ENCODE measurements at places on chromosomes 4 and X.

GRCh38 chr4:108714880-108715279, 48.0 kb downstream of the ETNPPL start:
- no peak for DNase-seq

GRCh38 chrX:41594634-41595033, 94.1 kb upstream of the GPR34 start:
- DNase-seq, result no peak

DNA sequence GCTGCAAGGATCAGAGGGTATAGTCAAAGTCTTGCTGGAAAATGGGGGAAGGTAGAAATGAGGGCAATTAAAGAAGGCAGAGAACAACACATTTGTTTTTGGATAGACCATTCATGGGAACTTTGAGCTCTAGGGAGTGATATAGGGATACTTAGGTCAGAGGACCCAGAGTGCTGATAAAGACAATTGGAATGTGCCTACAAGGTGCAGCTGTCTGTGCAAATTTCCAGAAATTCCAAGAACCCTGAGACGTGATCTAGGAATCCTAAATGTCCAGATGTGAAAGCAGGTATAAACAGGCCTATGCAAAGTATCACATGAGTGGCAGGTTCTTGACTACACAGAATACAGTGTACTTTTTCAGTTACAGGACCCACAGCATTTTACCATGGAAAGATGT, 24.2 kb downstream of the FNIP2 start:
- no peak for DNase-seq

GRCh38 chr4:36187723-36188333, 56.5 kb downstream of the ARAP2 start:
- DNase-seq, result no peak

DNA sequence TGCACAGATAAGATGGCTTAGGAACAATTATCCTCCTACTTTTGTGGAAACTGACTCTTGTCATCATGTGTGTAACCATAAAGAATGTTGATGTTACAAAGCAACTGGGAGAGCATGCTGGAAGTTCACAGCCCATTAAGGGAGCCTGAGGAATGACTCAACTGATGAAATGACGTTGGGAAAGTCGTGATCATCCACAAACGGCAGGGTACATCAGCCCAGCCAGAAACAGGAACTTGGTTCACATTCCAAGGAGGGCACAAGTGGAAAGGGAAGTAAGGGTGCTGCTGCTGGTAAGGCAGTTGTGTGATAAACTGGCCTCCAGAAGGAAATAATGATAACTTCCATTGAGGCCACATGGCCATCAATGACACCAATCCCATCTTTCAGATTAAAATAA, 6.7 kb downstream of the TEC start:
- no peak for DNase-seq

DNA sequence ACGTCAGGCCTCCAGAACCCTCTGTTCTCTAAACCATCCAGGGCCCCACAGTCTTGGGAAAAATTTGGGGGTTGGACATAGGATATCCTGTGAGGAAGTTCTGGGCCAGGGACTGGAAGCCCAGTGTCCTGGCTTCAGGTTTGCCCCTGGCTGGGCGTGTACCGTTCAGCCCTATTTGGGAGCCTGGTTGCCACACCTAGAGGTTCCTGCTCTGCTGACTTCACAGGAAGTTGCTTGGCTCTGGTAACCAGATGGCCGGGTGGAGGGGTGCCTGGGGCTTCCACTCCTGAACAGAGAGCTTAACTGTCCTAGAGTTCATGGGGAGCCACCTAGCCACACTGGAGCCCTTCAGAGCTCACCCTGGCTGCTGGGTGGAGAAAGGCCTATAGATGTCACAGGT, 1.1 kb downstream of the TAFAZZIN start:
- DNase-seq, result no peak

- DNase-seq, result no peak
Observed at GRCh38 chr4:171947400-171947799, 134.2 kb downstream of the GALNTL6 start.

DNA sequence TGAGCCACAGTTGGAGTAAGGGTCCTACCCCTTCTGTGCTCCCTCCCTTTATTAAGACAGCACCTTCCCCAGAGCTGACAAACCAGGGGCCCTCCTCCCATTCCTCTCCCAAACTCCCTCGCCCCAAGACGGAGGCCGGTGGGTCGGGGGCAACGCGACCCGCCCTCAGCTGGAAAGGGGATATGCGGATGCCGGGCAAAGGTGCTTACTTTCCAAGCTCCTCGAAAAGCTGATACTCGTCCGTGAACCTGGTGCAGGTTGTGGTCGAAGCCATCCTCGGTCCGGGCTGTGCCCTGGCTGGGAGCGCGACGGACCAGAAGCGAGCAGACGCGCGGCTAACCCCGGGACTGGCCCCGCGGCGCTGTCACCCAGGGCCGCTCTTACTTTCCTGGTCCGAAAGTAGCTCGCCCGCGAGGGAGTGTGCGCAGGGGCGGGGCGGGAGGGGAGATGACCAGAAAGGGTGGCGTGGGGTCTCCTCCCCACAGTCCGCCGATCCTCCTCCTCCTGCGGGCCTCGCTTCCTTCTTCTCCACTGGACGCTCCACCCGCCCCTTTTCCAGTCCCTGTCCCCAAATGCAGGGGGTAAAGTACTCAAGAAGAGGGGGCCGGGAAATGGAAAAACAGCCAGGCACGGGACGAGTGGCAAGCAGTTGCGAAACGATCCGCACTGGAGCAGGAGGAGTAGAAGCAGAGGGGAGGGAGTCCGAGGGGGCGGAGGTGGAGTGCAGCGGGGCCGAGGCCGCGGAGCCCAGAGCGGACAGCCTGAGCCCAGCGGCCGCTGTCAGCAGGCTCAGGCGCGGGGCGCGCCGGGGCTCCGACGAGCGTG, 531 bp downstream of the CAMK2D start:
- peak; percentile 22 for DNase-seq

DNA sequence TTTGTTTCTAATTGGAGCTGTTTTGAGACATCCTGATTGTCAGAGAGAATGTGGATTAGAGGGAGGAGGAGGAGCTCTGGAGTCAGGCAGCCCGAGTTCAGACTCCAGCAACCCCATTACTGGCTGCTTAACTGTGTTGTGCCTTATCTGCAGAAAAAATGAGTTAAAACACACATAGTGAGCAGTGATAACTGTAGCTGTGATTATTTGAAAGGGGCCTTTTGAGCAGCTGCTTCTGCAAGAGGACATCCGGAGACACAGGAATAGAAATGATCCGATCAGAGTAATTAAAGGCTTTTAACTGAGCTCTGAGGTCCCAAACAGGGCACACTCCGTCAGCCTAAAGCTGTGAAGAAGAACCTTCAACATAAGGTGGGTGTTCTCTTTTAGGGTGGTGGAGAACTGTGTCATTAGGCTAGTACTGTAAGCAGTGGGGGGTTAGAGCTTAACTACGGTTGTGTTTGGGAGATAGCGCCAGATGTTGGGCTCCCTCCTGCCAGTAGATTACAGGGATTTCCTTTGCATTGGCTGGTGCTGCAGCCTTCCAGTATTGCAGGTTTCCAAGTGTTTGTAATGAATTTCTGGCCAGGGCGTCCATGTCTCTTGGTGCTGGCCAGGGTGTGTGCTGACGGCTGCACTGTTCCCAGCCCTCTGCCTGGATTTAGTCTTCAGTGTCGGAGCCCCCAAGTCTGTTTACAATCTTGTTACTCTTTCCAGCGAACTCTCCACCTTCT, 24.3 kb downstream of the ADD1 start:
- DNase-seq, result no peak

DNA sequence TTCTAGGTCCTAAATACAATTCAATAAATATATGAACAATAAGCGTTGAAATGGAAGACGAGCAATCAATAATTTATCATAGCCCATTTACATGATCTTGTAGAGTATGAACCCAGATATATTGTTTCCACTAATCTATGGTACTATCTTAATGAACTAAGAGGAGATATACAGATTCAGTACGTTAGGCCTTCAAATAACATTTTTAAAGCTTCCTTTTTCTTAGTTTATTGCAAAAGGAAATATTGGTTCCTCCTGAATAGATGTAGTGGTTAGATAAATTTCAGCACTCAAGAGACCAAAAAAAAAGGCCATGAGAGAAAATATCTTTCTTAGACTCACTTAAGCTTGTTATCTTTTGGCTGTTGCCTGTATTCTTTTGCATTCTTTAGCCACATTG, 147.5 kb upstream of the PITX2 start:
- DNase-seq, result no peak

DNA sequence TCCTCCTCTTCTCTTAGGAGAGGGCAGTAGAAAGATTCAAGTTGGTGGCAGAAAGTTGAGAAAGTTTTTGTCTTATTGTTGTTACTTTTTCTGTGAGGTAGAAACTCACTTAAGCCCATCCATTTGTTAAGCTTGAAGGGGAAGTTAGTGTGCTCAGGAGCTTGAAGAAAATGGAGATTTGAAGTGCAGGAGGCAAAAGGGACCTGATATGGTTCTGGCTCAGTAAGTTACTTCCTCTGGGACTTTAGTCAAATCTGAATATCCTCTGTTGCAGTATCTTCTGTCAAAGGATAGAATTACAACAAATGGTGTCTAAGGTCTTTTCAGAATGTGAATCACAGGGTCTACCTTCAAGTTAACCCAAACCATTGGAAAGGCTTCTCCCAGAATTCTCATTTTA, 46.2 kb downstream of the CXCL13 start:
- no peak for DNase-seq

DNA sequence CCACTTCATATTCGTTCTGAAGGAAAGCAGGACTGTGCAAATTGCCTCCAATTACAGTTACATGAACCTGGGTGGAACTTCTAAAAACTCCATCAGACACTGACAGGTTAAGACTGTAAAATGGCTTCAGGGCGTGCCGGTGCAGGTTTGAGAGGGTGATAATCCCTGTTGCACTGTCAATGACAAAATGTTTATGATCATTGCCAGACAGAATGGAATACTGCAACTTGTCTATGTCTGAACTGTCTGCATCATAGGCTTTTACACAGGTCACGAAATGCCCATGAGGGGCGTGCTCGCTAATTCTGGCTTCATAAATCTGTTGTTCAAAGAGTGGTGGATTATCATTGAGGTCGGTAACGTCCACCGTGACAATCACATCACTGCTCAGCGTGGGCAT, 63.7 kb upstream of the MTNR1A start:
- no peak for DNase-seq

DNA sequence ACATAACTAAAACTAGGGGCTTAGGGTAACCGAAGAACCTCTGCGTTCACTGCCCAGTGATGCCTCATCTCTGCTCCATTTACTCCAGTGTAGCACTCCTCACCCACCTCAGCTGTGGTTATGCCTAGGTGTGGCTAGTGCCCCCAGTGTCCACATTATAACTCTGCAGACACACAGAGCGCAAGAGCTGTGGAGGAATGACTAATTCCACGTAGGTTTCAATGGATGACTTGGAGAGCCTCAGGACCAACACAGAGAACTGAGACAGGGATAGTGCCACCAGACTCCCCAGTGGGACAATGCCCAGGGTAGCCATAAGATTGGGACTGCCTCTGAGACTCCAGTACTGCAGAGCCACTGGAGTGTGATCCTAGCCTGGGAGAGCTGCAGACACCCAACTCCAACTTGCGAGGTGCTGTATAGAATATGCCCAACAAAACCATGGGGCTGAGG, 542.4 kb upstream of the DIPK2B start:
- DNase-seq, result no peak

GRCh38 chrX:69618803-69619202, 2.9 kb downstream of the EDA start:
- DNase-seq, result no peak
